H54 (cell line): ENCODE measurements at places on chromosomes 13 and 19.

GRCh38 chr13:97069050-97069815 is 75.0 kb upstream of the OXGR1 start:
- DNase-seq, result no peak

GRCh38 chr13:99658261-99658991 is 157.2 kb downstream of the TM9SF2 start:
- peak; percentile 59 for DNase-seq

- no peak for DNase-seq
Measured at GRCh38 chr19:30056580-30056979, 114.5 kb downstream of the URI1 start.

GRCh38 chr13:26502826-26503225 is 54.7 kb upstream of the WASF3 start:
- no peak for DNase-seq

GRCh38 chr13:96431044-96431581 is 341.2 kb downstream of the HS6ST3 start:
- no peak for DNase-seq

DNA sequence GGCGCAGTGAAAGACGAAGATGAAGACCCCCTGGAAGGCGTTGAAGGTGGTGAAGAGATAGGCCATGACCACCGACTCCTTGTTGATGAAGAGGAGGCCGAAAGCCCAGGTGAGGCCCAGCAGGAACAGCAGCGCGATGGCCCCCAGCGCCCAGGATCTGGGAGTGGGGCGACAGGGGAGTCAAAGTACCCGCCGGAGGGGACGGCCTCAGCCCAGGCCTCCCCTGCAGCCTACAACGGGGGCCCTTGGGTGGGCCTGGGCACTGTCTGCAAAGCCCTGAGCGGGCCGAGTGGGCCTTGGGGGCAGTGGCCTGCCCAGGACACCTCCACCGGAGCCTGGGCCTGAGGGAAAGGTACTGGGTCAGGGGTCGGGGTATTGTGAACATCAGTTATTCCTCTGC is 19.0 kb upstream of the ASF1B start:
- DNase-seq, result no peak

DNA sequence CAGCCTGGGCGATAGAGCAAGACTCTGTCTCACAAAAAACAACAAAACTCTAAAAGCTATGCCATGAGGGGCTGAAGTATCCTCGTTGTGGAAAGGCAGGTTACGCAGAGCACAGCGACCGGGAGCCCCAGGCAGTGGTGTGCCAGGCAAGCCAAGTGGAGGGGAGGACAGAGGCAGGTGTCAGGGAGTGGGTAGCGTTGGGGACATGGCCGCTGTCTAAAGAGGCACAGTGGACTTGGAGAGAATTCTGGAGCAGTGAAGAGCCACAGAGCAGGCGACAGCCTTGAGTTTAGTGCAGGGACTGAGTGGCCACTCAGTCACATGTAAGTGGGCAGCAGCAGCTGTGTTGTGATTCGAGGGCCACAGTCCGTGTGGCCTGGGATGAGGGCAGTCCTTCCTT is 541.7 kb downstream of the FGF9 start:
- DNase-seq, result no peak

DNA sequence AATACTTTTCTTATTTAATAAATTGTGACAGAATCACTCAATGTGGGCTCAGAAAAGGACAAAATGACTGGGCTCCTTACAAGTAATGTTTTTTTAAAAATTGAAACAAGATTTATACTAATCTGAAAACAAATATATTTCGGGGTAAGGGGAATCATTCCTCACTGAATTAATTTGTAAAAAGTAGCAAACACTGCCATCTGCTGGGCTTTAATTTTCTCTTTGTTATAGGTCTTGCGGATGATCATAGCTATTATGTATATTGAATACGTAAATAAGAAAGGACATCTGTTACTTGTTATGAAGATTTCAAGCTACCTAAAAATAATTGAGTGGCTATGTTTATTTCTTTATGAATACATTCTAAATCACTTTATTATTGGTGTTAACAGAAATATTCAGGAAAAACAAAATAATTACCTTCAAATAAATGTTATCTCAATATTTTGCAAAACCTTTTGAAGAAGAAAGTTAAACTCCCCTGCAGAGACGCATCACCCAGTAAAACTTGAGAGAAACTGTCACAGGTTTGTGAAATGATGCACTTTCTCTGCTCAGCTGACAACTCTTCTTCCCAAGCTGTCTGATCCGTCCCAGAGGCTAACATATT is 17.8 kb upstream of the ENOX1 start:
- DNase-seq, result no peak

GRCh38 chr19:288911-289310 is 2.3 kb downstream of the PLPP2 start:
- DNase-seq, result no peak

- no peak for DNase-seq
Measured at GRCh38 chr19:18590273-18591272, 2.0 kb downstream of the REX1BD start.

- DNase-seq, result peak; percentile 2
Measured at GRCh38 chr13:39876258-39876657, 220.8 kb downstream of the COG6 start.

DNA sequence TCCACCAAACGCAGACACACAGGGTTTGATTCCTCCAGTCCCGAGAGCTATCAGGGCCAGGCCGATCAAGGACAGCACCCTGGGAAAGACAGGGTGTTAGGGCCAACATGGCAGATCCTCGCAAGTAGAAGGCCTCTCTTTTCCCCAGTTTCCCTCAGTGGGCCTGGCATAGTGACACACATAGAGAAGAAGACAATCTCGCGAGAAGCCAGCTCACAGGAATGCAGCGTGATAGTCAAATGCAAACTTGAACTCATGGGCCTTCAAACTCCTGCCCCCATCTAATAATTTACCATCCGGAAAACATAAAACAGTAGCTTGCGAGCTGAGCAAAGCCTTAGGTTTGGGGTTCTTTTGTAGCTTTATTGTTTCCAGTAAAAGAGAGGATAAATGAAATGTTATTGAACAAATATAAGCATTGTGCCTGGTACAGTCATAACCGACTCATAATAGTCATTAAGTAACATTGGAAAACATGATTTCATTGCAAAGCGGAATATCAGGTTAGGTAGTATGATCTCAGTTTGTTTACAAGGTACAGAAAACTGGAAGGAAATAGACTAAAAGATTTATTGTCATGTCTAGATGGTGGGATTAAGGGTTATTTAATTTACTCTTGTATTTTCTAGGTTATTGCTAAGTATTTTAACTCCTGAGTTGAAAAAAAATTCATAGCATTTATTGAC is 30.5 kb downstream of the SLC15A1 start:
- DNase-seq, result no peak

DNA sequence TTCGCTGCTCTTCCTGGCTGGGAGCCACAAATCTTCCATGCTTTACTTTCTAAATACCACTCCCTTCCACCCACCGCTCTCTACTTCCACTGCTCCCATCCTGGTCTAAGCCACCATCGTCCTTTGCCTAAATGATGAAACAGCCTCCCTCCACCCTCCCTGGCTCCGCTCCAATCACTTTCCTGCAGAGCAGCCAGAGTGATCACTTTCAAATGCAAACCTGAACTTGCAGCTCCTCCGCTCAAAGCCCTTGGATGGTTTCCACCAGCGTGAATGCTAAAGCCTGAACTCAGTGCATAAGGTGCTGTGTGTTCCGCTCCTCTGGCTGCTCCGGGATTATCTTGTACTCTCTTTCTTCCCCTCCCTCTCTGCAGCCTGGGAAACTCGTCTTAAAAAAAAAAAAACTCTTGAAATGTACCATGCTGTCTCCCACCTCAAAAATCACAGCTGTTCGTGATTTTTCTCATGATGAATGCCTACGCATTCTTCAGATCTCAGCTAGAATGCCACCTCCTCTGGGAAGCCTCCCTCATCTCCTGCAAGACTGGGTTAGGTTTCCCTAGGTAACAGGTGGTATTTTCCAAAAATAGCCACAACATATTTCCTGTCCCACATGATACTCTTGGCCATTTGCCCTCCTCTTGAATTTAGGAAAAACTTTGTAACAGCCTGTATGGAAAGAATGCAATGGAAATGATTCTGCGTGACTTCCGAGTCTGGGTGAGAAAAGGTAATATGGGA is 3.7 kb upstream of the SIN3B start:
- DNase-seq, result no peak

GRCh38 chr13:76889254-76889653 is 3.0 kb upstream of the KCTD12 start:
- no peak for DNase-seq

- DNase-seq, result peak; percentile 93
Measured at GRCh38 chr19:10928563-10929401, at the start of the genes TIMM29 and YIPF2. TSS of gene TIMM29 (plus strand) at chr19:10928811. CDS start at chr19:10928823, 12 bp downstream. TSS of gene YIPF2 (minus strand) at chr19:10928639. CDS start at chr19:10928410, 229 bp downstream.

GRCh38 chr19:1130771-1131717 is 27.2 kb downstream of the GPX4 start:
- DNase-seq, result no peak

DNA sequence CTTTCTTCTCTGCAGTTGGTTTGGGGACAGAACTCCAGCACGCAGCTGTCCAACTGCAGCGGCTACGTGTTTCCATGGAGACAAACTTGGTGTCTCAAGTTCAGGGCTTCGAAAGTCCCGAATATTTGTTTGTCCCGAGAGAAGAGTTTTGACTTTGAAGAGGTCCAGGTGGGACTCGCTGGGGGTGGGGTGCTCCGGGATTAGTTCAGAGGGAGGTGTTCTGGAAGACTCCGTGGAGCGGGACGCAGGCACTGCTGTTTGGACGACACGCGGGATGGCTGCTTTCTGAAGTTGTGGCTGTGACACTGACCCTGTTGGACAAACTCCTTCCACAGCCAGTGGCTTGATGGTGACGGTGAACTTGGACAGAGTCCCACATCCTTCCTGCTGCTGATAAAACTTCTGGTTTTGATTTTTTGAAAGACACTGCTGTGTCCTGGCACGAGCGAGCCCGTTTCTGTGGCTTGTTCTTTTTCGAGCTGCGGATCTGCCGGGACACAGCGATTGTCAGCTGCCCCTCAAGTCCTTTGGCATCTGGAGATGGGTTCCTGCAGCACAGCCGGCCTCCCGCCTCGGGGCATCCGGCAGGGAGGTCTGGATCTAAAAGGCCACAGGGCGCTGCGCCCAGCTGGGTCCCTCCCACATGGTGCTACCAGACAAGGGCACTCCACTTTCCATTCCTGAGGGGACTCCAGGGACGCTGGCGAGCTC is 15.9 kb upstream of the RANBP3 start:
- DNase-seq, result no peak

GRCh38 chr13:100815476-100816046 is 141.0 kb upstream of the TMTC4 start:
- DNase-seq, result no peak

DNA sequence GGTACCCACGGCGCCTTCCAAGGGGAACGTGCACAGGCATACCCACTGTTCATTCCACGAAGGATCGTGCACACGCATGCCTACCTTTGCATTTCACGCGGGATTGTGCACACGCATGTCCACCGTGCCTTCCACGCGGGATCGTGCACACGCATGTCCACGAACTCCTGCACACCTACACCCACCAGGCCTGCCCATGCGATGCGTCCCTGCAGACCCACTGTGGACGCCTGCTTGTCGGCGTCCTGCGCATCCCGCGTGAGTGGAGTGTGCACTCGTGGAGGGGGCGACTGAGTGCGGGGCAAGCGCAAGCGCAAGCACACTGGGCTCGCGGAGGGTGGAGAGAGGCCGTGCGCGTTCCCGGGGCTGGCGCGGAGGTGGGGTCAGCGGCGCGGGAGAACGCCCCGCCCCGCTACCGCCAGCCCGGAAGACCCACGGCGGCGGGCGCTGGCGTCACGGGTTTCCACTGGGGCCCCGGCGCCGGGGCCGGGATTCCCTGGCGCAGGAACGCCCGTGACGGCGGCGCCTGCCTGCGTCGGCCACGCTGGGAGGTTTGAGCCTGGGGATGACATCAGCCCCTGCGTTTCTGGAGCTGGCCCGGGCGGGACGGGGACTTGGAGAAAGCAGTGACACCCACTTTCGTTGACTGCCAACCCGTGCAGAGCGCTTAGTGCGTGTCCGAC is 18.7 kb downstream of the GADD45B start:
- no peak for DNase-seq

GRCh38 chr13:99974939-99975561 is 3.5 kb upstream of the ZIC5 start:
- no peak for DNase-seq

DNA sequence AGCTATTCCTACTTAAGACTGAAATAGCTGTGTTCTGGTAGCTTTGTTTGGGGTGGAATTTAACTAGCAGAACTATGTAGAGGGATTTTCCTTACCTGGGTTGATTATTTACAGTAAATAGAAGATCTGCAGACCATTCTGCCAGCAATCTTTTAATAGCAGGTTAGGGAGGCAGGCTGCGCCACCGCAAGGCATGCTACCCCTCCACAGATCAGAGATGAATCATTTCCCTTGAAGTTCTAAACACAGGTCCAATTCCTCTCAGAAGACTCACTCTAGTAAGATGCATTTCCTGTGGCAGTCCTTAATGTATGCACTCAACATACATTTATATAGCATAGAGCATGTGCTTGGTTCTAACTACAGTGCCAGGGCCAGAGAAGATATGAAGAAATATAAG is 109.0 kb downstream of the TNFRSF19 start:
- DNase-seq, result no peak

GRCh38 chr19:16771618-16772017 is 52.0 kb downstream of the NWD1 start:
- peak; percentile 76 for DNase-seq

DNA sequence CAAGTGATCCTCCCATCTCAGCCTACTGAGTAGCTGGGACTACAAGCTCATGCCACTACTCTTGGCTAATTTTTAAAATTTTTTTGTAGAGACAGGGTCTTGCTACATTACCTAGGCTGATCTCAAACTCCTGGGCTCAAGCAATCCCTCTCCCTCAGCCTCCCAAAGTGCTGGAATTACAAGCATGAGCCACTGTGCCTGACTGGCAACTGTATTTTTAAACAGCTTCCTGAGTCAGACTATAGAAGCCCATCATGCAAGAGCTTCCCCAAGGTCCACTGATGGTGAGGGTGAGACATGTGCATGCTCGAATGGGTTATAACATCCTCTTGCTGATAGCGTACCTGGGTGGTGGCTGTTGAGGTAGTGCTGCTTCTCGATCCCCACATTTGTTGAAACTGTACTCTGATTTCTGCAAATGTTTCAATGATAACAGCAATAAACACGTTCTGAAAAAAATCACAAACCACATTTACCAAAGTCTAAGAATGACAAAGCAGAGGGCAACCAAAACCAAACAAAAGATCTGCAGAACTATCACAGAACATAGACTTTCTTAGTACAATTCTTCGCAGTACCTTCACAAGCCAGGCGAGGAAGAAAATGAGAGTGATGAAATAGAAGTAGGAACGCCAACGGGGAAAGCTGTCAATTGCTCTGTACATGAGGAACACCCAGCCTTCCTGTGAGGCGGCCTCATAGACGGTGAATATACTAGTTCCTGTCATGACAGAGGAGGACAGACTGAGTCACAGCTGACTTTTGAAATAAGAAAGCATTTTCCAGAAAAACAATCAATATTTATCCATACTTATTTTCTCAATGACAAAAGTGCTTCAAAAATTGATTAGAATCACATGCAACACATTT is 124.4 kb downstream of the NALCN start:
- no peak for DNase-seq

GRCh38 chr19:36182612-36183244 is 30.5 kb upstream of the COX7A1 start:
- DNase-seq, result no peak

GRCh38 chr13:65631078-65631477 is 1599.1 kb downstream of the PCDH9 start:
- no peak for DNase-seq

DNA sequence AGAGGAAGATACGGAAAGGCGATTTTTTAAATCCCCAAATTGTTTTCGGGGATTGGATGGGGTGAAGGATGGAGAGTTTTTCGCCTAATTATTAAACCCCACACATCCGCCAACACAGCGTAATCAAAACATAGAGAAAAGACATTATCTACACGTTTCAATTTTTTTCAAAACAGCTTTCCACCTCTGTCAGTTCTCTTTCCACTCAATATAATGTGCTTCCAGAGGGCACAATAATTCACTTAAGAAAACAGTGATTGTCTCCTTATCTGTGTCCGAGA is 435 bp upstream of the OBI1 start:
- no peak for DNase-seq
